CD4-positive, alpha-beta T cell treated with Interleukin-1 beta for 1 hour (primary cell): ENCODE measurements at places on chromosomes 3 and 15.

DNA sequence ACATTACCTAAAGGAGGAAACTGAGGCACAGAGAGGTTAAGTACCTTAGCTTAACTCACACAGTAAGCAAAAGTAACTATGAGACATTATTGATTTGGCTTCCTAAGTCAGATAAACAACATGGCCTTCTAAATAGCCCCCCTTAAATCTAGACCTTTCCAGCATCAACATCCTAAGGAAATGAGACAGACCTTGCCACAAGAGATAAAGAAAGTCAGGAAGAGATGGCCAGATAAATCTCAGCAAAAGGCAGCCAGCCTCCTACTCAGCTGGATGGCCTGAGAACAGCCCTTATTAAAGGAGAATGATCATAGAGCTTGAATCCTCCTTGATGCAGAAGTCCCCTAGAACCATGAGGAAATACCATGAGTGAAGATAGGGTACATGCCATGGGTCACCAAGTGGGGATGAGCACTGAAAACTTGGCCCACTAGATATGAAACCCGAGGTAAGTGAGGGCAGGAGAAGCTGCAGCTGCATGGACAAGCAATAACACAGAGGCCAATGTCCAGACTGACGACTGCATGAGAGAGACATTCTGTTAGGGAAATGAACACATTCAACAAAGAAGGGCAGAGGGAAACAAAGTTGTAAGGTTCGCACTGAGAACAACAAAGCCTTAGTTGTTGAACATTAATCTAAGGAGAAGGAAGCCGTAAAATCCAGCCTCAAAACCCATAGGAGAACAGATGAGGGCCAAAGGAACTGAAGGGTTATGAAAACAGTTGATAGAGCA lies 69.6 kb downstream of the ZIC4 start:
- no peak for DNase-seq

DNA sequence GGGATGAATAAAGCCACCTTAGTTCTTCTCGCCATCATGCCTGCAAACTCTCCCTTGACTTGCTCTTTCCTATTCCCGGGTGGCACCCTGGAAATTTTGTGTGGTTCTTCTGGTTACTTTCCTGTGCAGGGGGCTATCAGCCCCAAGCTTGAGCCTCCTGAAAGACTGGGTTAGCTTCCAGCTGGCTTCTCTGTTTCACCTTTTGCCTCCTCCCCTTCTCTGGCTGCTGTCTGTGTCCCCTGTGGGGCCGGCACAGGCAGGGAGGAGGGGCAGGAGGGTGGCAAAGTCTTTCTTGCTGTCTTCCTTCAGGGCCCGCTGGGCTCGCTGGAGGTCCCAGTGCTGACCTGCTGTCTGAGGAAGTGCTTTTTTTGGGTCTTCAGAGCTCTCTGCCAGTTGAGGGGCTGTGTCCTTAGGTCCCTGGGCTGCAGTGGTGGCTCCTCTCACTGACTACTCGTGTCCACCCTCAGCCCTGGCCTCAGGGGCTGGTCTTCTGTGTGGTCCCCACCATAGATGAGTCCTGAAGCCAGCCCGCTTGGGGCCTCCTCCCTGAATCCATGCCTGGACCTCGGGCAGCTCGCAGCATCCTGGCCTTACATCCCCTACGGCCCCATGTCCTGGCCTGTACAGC lies 196.5 kb downstream of the KLF13 start:
- DNase-seq: no peak

DNA sequence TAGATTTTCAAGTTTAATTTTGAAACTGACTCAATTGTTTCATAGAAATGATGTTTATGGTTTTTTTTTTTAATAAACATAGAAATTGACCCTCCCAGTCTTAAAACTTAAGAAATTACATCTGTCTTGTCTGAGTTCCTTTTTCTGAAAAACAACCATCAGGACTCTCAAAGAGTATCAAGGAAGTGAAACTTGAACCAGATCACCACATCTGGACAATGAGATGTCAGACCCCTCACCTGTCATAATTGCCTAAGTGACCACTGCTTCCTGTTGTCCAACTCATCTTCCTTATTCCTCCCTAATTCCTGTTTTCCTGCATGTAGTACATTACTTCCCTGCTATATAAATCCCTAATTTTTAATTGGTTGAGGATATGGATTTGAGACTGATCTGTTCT lies 441.5 kb upstream of the ARHGEF26 start:
- no peak for DNase-seq

DNA sequence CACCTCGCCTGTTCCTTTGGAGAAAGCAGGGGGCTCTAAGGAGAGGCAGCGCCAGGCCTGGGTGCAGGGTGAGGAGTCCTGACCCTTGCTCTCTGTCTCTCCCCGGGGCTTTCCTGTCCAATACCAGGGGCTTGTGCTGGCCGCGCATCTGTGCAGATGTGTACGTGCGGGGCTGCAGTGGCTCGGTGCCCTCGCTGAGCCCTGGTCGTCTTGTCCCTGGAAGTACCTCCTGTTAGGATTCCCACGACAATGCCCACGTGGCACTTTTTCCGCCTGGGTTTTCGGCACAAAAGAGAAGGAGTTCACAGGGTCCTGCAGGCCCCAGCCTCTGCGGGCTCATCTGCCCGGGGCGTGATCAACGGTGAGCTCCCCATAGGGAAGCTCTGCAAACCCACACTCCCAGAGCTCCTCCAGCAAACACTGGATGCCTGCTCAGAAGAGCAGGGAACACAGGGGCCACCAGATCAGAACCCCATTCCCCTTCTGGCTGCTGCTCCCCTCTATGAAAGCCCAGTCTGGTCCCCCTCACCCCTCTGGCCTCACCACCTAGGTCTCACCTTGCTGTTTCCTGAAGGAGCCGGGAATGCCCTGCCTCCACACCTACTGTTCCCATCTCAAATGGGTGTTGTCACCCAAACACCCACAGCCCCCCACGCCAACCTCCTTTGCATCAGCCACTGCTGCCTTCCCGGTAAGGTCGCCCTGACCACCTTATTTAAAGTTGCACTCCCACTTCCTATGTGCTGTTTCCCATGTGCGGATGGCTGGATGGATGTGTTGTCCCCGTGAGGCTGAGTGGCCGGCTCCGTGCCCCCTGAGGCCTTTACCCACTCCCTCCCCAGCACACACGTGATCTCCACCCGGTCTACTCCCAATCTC lies 62.6 kb upstream of the PRR20G start:
- no peak for DNase-seq

GRCh38 chr3:19364148-19364547 lies 215.8 kb downstream of the KCNH8 start:
- no peak for DNase-seq

DNA sequence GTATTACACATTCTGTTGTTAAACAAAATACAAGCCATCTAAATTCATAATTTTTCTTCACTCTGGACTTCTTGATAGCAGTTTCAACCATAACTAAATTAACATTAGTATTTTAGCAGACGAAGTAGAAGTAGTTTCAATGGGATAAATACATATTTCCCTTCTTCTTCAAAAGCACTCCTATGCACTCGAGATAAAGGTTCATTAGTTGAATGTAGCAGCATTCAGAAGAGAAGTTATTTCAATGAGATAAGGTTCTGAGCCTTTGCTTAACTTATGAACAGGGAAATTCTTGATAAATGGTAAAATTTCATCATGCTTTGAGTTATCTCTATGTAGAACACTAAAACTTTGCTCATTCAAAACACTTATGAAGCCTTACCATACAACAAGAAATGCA lies 11.8 kb downstream of the TM4SF18 start:
- no peak for DNase-seq

DNA sequence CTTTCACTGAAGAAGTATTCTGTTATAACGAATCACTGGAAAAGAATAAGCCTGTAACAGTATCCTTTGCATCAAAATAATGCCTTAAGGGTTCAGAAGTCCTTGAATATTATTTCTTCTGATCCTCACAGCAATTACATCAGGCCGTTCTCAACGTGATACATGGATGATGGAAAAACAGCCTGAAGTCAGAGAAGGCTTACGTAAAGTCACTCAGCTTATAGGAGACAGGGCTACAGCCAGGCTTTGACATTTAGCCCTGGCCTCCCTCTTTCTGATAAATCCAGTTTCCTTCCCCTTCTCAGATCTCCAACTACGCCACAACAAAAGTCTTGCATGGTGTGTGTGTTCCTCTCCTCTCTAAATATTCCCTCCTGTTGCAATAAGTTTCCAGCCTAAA lies 131.9 kb downstream of the ANO10 start:
- DNase-seq: no peak

DNA sequence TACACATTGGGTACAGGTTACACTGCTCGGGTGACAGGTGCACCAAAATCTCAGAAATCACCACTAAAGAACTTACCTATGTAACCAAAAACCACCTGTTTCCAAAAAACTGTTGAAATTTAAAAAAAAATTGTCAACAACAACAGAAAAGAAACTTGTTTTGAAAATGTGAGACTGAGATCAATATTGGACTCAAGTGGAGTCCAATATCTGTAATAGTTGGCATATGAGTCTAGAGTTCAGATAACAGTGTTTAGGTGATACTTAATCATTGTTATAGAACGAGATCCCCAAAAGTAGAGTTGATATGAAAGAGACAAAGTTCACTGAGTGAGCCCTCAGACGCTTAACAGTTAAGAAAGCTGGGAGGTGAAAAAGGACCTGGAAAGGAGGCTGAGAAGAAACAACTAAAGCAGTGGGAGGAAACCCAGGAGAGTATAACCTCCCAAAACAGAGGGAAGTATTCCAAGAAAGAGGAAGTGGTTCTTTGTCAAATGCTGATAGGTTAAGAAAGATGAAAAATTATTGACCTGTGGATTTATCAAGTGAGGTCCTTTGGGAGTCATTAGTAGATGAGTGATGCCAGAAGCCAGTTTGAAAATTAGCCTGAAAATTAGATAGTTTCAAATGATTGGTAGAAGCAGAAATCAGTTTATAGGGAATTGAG lies 388.6 kb upstream of the DPH6 start:
- no peak for DNase-seq

GRCh38 chr3:139318431-139318816 lies 25.4 kb upstream of the MRPS22 start:
- DNase-seq: no peak

- DNase-seq: no peak
Measured at GRCh38 chr3:184486614-184487013, 75.0 kb upstream of the EPHB3 start.

GRCh38 chr15:94893091-94893490 lies 661.7 kb downstream of the MCTP2 start:
- DNase-seq: no peak

DNA sequence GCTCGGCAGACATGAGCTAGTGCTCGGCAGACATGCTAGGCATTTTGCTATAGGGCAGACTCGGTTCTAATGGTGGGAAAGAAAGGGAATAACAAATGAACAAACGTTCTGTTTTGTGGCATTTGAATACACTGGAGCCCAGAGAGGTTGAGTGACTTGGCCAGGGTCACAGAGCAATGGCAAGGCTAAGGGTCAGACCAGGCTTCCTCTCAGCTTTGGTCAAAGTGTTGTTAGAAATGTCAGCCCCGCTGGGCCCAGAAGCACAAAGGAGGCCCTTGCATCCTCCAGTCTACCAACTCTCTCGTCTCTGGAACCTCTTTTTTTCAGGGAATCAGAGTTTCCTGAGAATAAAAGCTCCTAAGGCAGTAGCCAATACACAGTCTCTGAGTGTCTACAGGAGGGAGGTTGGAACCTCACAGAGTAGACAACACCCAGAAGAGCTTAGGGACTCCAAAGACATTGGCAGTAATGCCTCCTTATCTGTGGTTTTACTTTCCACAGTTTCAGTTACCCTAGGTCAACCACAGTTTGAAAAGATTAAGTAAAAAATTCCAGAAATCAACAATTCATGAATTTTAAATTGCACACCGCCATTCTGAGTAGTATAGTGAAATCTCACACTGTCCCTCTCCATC lies 47.3 kb downstream of the SSUH2 start:
- no peak for DNase-seq

DNA sequence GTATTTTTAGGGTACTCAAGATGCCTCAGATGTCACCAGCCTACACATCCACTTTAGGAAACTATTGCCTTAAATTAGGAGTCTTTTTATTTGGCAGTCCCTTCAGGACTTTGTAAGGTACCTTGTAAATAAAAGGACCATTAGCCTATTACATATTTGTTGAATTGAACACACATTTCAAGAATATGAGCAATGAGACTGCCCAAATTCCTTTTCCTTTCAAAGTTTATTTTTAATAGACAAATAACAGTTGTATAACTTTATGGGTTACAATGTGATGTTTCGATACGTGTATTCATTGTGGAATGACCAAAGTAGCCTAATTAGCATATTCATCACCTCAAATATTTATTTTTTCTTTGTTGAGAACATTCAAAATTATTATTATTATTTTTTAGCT lies 176.7 kb upstream of the PDZRN3 start:
- no peak for DNase-seq

DNA sequence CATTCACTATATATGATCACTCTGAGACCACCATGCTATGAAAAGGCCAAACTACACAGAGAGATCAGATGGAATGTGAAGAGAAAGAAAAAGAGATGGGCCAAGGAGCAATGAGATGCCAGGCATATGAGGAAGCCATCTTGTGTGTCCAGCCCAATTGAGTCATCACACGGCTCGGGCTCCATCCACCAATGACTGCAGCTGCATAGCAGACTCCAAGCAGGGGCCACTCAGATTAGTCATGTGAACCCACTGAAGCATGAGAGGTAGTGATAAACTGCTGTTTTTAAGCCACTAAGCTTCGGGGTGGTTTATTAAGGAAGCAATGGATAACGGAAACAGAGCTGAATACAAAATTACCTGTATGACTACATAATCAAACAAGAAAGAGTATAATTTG lies 185.9 kb downstream of the SUCLG2 start:
- no peak for DNase-seq
